NCI-H69 (cell line): ENCODE measurements at places on chromosomes 3 and 15.

- no peak for DNase-seq
Measured at GRCh38 chr3:134863915-134864314, 68.9 kb downstream of the EPHB1 start.

- DNase-seq = peak; percentile 7
Measured at GRCh38 chr15:77974416-77975331, 102.8 kb downstream of the TBC1D2B start.

GRCh38 chr15:28986108-28986507 is 100.3 kb downstream of the APBA2 start:
- no peak for DNase-seq

DNA sequence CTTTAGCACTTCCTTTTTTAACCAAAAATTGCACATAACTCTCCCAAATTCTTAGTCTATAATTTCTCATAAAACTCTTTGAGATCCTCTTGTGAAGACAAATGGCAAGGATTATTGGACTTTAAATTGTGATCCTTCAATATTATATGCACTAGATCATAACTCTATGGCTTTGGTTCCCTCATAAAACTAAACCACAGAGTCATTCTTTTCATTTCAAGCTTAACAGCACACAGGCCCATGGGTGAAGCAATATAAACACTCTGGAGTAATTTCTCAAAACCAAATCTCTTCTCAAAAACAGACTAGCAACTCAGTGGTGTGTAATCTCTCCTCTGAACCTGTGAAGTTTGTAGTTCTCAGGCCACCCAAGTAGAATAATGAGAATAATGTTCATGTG is 171.0 kb upstream of the NECTIN3 start:
- DNase-seq = no peak

DNA sequence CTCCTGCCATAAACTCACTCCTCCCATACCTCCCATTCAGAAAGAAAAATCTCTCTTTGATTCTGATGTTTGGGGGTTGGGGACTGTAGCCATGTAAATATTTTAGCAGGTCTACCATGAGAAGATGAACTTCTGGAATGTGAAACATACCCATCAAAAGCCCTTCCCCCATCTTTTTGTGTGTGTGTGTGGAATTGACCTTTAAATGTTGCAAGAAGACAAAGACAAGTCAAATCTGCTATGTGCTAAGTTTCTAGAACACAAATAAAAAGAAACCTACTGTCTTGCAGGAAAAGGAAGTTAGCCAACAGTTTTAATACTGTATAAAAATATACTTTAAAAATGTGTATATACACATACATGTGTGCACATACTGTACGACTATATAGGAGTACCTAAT is 29.7 kb upstream of the USP50 start:
- no peak for DNase-seq

DNA sequence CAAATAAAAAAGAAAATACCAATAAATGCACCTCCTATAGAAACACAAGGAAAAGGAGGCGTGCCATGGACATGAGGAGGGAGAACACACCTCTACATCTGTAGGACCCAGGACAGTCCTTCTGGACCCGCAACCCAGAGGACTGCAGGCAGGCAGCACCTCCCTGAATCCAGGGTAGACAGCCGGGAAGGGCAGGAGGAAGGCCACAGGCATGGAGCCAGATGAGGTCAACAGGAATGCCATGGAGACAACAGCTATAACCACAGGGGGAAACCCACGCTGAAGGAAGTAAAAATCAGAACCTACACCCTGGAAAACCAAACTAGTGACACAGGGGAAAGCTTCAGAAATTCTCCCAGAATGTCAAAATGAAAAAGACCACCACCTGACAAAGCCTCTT is 248.8 kb upstream of the NSMCE3 start:
- no peak for DNase-seq

GRCh38 chr3:25863416-25863959 is 73.6 kb downstream of the OXSM start:
- DNase-seq = peak; percentile 3

DNA sequence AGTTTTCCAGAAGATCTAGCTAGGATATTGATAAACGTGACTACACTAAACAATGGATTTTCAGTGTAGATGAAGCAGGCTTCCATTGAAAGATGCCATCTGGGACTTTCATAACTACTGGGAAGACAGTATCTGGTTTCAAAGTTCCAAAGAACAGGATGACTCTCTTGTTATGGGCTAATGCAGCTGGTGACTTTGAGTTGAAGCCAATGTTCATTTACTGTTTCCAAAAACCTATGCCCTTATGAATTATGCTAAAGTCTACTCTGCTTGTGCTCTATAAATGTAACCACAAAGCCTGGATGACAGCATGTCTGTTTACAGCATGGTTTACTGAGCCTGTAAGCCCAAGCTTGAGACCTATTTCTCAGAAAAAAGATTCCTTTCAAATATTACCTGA is 245.4 kb downstream of the GBE1 start:
- DNase-seq = no peak

- DNase-seq = no peak
Measured at GRCh38 chr3:101158374-101158773, 162.0 kb downstream of the IMPG2 start.

DNA sequence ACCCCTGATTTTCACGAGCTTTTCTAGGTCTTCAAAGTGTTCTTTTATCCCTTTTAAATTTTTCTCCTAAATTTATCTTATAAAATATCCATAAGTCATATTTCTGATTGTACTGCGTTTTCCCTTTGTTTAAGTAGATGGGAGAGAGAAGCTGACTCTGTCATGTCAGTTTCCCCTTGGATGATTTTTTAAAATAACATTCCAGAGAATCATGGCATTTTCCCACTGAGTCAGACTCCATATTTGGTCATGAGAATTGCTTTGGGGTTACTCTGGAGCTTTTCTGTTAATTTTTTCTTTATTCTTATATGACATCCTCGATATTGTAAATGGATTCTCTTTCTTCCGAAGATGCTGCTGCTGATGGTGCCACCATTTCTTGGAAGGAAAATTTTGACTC is 28.6 kb upstream of the UMPS start:
- DNase-seq = no peak

DNA sequence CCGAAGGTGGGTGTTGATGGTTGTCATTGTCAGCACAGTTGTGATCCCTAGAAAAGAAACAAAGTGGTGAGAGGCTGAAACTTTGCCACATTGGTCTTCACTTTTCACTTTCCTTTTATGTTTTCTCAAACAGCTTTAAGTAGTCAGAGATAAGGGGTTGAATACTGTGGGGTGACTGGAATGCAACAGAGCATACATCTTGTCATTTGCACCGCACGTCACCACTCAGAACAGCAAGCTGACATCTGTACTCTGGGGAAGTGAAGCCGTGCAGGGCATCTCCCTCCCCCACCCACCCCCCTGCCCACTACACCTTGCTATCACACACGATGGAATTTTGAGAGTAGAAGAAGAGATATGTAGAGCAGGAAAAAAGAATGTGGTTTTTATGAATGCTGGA is 211.7 kb downstream of the GABRB3 start:
- no peak for DNase-seq

GRCh38 chr3:108940568-108941263 is 13.0 kb downstream of the GUCA1C start:
- no peak for DNase-seq

- DNase-seq = no peak
Measured at GRCh38 chr15:47529241-47529640, 188.1 kb upstream of the SEMA6D start.

- peak; percentile 66 for DNase-seq
Measured at GRCh38 chr15:34795267-34796081, at the start of gene ACTC1. Gene ACTC1, minus strand, starts transcription at chr15:34795549. Its CDS starts 741 bp downstream, at chr15:34794808.

DNA sequence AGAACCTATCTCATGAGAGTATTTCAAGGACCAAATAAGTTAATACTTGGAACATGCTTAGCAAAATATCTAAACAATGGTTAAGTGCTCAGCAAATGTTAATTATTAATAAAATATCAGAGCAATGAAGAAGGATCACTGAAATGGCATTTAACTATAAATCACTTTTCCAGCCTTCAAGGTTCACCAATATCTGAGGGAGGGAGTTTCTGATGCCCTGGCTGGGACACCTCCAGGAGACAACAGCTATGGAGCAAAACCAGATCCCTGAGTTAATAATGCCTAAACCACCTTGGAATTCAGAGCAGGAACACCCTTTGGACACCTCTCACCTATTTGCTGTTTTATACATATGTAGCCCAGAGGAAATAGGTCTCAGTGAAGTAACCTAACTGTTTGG is 6.4 kb upstream of the FAM174B start:
- DNase-seq = no peak

DNA sequence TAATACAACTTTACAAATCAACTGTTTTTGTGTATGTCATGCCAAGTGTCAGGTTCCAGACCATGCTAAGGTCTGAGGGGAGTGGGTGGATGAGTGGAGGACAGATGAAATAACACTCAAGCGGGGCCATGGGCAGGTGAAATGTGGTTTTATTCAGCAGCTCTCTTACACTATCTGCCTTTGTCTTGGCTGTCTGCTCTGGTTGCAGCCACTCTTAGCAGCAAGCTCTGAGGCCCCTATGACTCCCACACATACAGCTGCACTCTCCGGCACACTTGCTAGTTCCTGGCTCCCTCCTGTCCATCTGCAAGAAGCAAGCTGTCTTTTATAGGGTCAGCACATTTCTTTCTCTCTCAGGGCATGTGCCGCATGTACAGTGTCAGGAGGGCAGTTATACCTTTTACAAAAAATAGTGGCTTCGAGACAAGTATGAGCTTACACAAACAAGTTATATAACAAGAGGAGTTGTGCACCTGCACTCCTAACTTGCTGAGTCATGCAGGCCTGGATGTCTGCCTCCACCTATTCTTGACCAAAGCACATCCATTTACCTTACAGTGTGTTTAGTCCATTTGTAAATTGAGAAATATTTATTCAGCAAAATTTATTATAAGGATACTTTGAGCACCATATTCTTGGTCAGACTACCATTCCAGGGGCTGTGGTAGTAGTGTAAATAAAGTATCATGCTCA is 683.7 kb upstream of the CBLB start:
- DNase-seq = peak; percentile 1

DNA sequence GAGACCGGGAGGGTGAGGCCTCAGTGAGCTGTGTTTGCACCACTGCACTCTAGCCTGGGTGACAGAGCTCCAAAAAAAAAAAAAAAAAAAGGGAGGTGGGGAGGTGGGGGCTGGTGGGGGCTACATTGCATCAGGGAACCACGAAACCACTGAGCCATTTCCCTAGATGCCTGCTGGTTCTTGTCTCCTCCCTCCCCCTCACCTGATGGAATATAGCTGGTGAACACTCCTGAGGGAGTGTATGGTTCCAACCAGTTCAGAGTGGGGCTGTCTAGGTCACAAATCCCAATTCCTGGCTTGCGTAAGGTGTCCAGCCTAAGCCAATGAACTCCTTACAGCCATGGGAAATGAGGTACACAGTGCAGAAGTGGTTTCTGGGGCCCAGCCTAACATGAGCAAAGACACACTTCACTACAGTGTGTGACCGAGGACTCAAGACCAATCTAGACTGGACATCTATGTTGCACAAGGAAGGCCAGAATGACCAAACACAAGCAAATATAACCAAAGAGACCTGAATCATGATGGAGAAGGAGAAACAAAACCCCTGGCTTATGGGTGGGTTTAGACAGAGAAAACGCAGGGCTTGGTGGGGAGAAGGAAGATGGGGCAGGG is 39.1 kb upstream of the OSBPL11 start:
- DNase-seq = no peak

GRCh38 chr3:20462723-20463122 is 276.7 kb upstream of the SGO1 start:
- no peak for DNase-seq

DNA sequence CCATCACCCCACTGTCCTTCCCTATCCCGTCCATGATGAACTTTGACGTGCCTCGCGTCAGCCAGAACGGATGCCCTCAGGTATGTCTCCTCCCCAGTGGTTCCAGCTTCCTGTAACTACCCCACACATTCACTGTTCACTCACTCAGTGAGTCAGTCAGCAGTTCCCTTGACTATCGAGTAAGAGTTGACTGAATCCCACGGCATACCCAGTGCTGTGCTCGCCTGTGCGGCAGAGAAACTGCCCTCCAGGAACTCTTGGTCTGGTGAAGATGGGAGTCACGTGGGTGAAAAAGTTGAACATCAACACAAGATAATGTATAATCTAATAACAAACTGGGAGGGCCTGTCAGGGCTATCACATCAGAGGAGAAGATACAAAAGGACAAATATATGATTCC is 36.7 kb downstream of the CCDC33 start:
- DNase-seq = no peak

DNA sequence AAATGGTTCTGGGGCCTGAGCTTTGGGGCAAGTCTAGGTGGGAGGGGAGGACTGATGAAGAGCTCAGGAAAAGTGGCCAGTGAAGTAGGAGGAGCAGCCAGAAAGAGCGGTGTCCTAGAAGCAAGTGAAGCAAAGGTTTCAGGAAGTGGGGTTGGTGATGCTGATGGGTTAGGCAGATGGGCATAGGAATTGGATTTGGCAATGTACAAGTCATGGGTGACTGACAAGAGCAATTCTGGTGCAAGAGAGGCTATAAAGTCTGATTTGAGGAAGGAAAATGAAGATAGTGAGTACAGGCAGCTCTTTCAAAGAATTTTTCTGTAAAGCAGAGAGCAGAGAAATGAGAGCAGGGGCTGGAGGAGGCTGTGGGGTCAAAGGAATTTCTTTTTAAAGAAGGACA is 19.7 kb downstream of the ALPK3 start:
- no peak for DNase-seq

- no peak for DNase-seq
Measured at GRCh38 chr3:66242788-66243464, 22.1 kb downstream of the SLC25A26 start.

GRCh38 chr3:181265750-181266333 is 276.3 kb upstream of the DNAJC19 start:
- DNase-seq = peak; percentile 27

GRCh38 chr3:120449701-120450599 is 842 bp downstream of the FSTL1 start:
- peak; percentile 22 for DNase-seq

- DNase-seq = peak; percentile 42
Measured at GRCh38 chr15:92714077-92714476, 58.5 kb upstream of the FAM174B start.

DNA sequence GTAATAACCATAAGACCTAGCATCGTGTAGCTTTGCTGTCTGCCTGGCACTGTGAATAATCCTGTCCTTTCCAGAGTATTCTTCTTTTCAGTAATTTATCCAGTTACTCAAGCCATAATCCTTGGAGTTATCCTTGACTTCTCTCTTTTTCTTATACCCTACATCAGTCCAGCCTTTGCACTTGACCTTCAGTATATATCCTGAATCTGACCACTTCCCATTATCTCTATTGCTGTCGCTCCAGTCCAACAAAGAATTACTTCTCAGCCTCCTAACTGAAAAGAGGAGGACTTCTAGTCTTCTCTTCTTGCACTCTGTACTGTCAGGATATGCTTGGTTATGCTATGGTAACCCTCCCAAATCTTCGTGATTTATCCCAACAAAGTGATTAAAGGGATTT is 393.8 kb downstream of the SHQ1 start:
- no peak for DNase-seq

GRCh38 chr3:148930752-148931151 is 60.6 kb upstream of the GYG1 start:
- DNase-seq = no peak

- DNase-seq = no peak
Measured at GRCh38 chr15:71375934-71376333, 260.7 kb downstream of the THSD4 start.

GRCh38 chr3:21734746-21735145 is 16.3 kb downstream of the ZNF385D start:
- no peak for DNase-seq

- DNase-seq = peak; percentile 28
Measured at GRCh38 chr3:170180079-170180907, 1.2 kb downstream of the PHC3 start.

GRCh38 chr3:33061782-33062181 is 35.2 kb downstream of the GLB1 start:
- DNase-seq = no peak
